ENCODE measurements at places on chromosomes 4 and X.

- no peak for DNase-seq
These were observed 9.6 kb downstream of the MSX1 start for GRCh38 chr4:4868758-4869723.

- DNase-seq: no peak
These were observed 14.9 kb downstream of the MID1IP1 start for GRCh38 chrX:38816155-38816554.

- no peak for DNase-seq
These were observed 152.3 kb downstream of the WDFY3 start for GRCh38 chr4:84814094-84814750.

GRCh38 chr4:178958725-178959440, 1516.6 kb upstream of the AGA start:
- DNase-seq: no peak

- no peak for DNase-seq
These were observed 3.9 kb upstream of the GLRB start for GRCh38 chr4:157072002-157072401.

- DNase-seq: no peak
These were observed 31.1 kb downstream of the F11 start for GRCh38 chr4:186297013-186297645.

DNA sequence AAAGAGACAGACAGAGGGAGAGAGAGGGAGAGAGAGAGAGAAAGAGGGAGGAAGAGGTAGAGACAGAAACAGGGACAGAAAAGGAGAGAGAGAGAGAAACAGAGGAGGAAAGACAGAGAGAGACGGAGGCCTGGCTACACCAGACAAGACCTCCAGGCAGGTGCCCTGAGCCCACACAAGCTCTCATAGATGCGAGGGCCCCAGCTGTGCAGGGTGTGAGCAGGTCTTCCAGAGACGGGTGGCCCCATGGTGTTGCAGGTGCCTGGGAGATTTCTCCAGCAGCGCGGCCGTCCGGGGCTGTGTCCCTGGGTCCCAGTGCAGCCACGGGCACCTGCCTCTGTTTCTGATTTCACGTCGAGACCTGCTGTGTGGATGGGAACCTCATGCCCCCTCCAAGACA, 253.0 kb downstream of the SHOX start:
- DNase-seq: no peak

DNA sequence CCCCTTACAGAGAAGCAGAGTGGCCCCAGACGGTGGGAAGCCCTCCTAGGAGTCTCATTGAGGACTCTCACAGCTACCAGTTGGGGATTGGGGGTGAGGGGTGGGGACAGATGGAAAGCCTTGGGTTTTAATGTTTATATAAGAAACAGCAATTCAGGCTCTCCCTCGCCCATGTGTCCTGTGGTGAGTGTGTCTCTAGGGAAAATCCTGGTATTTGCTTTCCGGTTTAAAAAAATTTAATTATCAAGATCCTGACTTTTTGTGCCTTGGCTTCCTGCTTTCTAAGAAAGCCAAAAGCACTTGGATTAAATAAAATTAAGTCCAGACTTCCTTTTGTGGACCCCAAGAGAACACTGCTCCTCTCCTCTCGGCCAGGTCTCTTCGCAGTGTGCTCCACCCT, 93.8 kb downstream of the SOWAHB start:
- DNase-seq: no peak

- DNase-seq: no peak
These were observed 56.5 kb downstream of the PRDM5 start for GRCh38 chr4:120865985-120866384.

- no peak for DNase-seq
These were observed 78.6 kb downstream of the CENPC start for GRCh38 chr4:67466751-67467150.

DNA sequence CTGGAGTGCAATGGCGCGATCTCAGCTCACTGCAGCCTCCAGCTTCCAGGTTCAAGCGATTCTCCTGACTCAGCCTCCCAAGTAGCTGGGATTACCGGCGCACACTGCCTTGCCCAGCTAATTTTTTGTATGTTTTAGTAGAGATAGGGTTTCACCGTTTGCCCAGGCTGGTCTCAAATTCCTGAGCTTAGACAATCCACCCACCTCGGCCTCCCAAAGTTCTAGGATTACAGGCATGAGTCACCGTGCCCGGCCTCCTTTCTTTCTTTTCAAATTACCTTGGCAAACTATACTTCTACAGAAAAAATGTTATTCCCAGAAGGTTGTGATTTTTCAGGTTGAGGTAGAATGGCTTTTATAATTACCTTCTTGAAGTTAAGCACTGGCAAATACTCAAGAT, 321.9 kb upstream of the PRPS2 start:
- DNase-seq: no peak

- no peak for DNase-seq
These were observed 9.2 kb downstream of the PALLD start for GRCh38 chr4:168506014-168506413.

- no peak for DNase-seq
These were observed 24.8 kb downstream of the CPE start for GRCh38 chr4:165403637-165404036.

DNA sequence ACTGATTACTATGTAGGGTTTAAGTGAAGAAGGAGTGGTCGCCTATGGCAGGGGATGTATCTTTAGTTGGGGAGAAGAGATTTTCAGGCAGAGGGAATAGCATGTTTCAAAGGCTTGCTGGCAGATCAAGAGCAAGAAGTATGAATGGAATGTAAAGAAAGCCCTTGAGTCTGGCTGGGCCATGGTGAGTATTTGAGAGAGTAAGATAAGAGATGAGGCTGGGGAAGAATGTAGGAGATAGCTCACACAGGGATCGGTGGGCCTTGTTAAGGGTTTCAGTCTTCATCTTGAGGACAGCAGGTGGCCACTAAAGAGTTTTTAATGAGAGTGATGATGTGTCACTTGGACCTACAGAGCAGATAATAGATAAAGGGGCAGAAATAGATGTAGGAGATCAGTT, 319.1 kb upstream of the RPS6KA3 start:
- no peak for DNase-seq

DNA sequence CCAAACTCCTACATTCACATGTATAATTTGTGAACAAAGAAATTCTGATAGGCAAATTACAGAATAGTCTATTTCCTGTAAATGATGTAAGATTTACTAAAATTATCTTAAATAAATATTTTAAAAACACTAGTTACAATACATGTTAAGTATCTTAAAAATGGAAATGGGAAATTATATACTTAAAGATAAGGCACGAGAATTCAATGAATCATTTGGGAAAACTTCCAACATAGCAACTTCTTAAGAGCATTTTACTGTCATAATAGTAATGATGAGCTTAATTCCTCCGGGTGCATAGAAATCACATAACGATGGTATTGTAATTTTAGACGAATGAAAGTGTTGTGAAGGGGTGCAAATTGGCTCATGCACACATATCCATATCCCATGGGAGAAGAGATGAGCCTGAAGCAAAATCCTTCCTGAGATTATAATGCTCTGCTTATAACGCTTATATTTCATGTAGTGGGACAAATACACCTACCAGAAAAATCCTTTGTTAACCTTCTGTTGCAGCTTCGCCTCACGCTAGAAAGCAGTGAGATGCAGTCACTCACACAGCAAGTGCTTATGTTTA, 873.5 kb downstream of the PDHA2 start:
- no peak for DNase-seq

DNA sequence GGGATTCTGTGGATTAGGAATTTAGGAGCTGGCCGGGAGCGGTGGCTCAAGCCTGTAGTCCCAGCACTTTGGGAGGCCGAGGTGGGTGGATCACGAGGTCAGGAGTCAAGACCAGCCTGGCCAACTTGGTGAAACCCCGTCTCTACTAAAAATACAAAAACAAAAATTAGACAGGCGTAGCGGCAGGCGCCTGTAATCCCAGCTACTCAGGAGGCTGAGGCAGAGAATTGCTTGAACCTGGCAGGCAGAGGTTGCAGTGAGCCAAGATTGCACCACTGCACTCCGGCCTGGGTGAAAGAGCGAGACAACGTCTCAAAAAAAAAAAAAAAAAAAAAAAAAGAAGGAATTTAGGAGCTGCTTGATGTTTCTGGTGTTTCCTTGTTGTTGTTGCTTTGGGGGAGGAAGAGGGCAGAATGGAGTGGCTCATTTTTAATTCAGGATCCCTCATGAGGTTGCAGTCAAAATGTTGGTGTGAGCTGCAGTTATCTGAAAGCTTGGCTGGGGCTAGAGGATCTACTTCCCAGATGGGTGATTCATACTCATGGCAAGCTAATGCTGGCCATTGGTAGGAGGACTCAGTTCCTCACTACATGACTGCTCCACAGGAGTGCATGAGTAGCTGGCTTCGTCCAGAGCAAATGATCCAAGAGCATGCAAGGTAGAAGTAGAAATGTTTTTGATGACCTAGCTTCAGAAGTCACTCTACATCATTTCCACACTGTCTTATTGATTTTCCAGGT, 26.5 kb upstream of the JADE1 start:
- no peak for DNase-seq

- DNase-seq: no peak
These were observed 21.0 kb downstream of the PDK3 start for GRCh38 chrX:24485976-24486680.

- peak; percentile 25 for DNase-seq
These were observed 30.4 kb downstream of the CFAP299 start for GRCh38 chr4:80365928-80366327.

GRCh38 chrX:7132335-7133049, 15.0 kb upstream of the STS start:
- DNase-seq: no peak

- DNase-seq: no peak
These were observed at the start of gene SPP1 for GRCh38 chr4:87975466-87975865. TSS of gene SPP1 (plus strand) at chr4:87975714. CDS start at chr4:87976896, 1,182 bp downstream.

DNA sequence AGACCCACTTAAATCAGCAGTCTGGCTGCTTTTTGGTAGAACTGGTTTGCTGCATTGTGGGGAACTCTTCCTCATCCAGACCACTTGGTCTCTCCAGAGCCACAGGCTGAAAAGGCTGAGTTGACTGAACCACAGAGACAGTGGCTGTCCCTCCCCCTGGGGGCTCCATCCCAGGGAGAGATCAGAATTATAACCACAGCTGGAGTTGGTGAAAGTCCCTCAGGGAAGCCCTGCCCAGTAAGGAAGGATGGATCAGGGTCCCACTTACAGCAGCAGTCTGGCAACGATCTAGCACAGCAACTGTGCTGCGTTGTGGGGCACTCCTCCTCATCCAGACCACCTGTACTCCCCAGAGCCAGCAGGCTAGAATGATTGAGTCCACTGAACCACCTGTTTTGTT, 212.7 kb downstream of the SOX3 start:
- DNase-seq: no peak

DNA sequence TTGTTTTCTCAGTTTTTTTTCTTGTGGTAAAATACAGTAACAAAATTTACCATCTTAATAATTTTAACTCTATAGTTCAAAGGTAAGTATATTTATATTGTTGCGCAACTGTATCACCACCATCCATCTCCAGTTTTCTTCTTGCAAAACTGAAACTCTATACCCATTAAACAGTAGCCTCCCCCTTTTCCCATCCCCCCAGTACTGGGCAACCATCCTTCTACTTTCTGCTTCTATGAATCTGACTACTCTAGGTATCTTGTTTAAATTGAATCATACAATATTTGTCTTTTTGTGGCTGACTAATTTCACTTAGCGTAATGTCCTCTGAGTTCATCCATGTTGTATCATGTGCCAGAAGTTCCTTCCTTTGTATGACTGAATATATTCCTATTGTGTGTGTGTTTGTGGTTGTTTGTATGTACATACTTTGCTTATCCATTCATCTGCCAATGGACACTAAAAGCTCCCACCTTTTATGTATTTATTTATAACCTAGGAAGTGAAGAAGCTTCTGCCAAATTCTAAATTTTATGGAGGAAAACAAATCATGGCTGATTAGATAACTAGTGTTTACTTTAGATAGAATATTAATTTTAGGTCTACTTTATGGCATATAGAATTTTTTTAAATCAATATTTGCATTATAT, 10.0 kb downstream of the ABHD18 start:
- no peak for DNase-seq

All from effector CD8-positive, alpha-beta T cell (primary cell).